ENCODE measurements at places on chromosomes 12 and 14.
A peak's percentile ranks its signal among the peaks of the same experiment; 100 is the strongest.

- DNase-seq: no peak
These were observed 23.8 kb upstream of the COX6A1 start for GRCh38 chr12:120413901-120414695.

DNA sequence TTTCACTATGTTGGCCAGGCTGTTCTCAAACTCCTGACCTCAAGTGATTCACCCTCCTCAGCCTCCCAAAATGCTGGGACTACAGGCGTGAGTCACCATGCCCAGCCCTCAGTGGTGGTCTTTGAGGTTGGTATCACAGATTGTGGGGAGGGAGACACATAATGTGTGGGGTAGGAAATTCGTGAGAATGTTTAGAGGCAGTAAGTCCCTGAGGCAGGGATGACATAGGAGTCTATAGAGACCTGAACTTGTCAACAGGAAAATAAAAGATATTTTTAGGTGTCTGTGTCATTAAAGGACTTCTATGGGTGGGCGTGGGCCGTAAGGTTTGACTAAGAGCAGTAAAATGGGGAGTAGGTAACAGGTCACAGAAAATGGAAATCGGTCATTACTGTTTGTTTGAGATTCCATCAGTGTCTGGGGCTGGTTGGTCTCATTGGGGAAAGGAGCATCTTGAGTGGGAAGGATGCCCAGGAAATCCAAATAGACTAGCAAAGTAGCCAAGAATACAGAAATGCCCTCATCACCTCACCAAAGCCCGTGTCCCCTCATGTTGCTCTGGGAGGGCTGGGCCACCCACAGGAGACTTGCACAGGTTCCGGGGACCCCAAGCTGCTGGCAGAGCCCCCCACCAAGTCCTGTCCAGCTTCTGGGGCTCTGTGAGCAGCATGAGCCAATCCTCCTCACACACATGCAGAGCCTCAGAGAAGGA lies 63.6 kb upstream of the BCL2L14 start:
- peak; percentile 61 for DNase-seq

DNA sequence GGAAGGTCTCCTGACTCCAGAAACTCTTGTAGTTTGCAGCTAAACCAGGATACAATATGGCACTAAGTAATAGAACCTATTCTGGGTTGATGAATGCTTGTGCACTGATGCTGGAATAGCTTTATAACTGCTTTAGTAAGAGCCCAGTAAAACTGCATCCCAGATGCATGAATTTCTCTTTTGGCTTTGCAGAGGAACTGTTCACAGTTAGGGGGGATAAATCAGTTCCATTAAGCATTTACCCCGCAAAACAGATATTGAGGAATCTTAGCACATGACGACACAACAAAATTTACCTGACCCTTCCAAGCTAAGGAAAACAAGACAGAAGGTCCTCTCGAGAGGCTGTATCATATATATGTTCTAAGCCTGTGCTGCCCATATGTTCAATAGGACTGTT lies 457.4 kb downstream of the FOXG1 start:
- no peak for DNase-seq

DNA sequence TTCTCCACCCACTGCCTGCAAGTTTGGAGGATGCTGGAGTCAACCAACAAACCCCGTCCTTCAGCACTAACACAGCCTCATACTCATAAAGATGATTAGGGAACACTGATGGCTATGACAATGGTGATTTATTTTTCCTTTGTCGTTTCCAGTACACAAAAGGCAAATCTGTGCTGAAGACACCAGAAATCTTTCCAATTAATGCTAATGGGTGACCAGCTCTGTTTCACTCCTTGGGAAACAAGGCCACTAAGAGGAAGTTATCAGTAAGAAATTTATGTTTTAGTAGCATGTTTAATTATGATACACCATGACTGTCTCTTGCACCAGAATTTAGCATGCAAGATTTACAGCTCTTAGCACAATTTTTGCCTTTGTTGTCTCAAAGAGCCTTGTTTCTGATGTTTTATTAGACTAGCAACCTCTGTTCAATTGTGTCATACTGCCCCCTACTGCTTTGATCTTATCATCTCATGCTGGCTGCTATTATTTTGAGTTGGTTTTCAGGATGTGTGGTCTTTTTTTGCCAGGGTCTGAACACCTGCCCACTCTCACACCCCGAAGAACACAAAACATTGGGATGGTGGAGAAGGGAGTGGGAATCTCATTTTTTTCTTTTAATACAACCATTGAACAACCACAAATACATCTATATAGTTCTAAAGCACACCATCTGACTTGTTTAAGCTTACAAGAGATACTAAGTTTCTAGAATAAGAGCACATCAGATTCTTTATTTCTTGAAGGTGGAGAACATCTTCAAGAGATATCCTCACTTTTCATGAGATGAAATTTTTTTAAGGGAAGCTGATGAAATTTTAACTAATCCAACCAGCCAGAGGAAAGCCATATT lies 160.9 kb downstream of the SPTSSA start:
- no peak for DNase-seq

DNA sequence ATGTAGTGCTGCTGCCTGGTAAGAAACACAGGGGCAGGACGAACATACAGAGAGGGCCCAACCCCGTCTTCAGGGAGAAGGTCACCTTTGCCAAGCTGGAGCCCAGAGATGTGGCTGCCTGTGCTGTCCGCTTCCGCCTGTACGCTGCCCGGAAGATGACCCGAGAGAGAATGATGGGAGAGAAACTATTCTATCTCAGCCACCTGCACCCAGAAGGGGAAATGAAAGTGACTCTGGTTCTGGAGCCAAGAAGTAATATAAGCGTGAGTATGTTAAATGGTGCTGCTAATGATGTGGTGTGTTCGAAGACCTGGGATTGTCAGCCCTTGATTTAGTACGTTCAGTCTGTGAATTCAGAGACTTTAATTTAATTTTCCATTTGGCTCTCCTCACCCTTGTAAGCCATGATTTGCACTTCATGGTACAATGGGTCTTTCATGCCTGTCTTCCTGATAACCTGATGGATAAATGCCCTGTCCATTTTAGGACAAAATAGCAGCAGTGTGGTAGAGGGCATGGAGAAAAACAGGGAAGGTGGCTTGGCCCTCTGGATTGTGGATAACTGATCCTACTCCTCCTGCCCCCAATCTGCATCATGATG lies 318.9 kb downstream of the SNAPC1 start:
- DNase-seq: no peak

GRCh38 chr14:102387086-102387485 lies 24.3 kb downstream of the TECPR2 start:
- DNase-seq: no peak

GRCh38 chr12:19387161-19387560 lies 52.1 kb upstream of the AEBP2 start:
- DNase-seq: no peak

DNA sequence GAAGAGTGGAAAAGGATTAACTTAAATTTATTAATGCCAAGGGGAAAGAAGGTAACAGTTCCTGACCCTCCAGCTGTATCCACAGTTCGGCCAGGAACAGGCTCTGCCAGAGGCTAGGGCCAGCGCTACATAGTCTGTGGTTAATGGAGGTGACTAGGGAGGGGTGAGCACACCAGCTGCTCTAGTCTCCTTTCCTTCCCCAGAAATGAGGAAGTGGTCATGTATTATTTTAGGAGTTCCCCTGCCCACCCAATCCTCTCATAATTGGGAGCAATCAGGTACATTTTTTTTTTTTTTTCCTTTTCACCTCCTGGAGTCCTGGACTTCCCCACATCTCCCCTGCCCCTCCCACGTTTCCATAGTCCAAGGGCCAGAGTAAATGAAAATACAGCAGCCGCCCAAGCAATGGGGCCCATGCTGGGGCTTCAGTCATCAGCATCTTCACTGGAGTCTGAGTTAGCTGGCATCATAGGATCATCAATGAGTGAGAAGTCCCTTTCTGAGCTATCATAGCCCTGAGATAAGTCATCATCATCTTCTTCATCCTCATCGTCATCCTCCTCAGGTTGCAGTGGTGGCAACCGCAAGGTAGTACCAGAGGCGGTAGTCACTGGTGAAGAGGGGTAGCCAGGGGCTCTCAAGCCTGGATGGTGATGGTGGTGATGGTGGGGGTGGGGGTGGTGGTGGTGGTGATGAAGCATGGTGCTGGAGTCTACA lies 1.5 kb upstream of the SUPT16H start:
- no peak for DNase-seq

- DNase-seq: no peak
These were observed 525.3 kb downstream of the MED13L start for GRCh38 chr12:115752156-115752555.

DNA sequence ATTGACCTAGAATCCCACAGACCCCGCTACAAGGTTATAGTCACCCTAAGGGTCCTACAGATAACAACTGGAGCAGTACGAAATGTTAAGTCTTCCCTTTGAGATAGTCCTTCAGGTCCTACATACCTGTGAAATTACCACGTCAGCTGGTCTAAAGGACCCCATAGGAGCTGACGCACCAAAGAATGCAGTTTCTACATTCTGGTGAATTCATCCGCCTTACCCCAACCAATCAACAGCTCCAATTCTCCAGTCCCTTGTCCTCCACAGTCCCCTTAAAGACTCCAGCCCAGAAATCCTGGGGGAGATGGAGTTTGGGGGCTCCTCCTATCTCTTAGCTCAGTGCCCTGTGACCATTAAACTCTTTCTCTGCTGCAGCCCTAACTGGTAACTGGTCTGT lies 36.2 kb upstream of the PRMT8 start:
- no peak for DNase-seq

DNA sequence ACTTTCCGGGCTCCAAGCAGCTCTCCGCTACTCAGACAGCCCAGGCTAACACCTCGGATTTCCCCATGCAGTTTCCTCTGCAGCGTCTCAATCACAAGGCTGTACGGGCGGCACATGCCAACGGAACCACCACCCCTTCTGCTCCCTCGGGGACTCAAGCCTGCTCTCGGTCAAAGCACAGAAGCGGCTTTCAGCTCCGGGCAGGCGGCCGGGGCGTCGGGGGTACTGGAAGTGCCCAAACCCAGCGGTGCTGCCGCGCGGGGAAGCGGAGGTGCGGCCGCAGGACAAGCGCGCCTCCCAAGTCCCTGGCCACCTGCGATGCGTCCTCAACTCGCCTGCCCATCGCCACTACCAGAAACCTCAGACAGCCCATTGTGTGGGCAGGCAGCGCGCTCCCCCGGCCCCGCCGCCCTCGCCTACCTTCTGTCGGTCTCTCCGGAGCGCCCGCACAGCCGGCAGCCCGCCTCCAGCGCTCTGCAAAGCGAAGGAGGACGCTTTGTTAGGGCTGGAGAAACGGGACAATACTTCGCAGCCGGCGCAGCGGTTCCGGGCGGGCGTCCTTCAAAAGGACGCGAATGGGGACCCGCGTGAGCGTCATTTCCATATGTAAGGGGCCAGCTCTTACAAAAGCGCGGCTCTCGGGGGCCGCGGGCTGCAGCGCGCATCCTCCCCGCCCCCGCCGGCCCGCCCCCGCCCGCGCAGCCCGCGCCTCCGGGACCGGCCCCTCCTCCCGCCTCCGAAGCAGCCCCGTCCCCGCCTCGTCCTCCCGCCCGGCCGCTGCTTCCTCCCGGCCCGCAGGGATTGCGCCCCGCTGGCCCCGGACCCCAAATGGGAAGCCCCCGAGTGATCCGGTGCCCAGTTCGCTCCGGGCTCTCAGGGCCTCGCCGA lies 674 bp downstream of the NIN start:
- DNase-seq: peak; percentile 51

DNA sequence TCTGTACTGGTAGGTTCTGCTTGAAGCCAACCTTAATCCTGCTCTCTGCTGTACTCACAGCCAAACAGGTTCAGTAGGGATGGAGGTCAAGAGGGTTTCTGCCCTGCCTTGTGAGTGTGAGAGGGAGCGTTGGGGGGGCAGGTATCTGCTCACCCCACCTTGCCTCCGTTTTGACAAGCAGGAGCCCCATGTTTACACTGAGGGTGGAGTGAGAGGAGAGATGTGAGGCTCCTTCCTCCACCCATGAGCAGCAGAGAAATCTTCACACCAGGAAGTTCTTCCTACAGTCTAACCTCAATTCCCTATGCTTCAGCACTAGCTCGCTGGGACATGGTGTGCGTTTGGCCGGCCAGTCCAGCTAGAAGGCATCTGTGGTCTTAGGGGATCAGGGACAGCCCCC lies 4.2 kb downstream of the KRT80 start:
- DNase-seq: no peak

GRCh38 chr12:82609234-82609914 lies 77.3 kb upstream of the TMTC2 start:
- DNase-seq: no peak

GRCh38 chr12:75970310-75970709 lies 61.3 kb downstream of the PHLDA1 start:
- no peak for DNase-seq

- no peak for DNase-seq
These were observed 2.2 kb downstream of the DNM1L start for GRCh38 chr12:32681272-32681671.

DNA sequence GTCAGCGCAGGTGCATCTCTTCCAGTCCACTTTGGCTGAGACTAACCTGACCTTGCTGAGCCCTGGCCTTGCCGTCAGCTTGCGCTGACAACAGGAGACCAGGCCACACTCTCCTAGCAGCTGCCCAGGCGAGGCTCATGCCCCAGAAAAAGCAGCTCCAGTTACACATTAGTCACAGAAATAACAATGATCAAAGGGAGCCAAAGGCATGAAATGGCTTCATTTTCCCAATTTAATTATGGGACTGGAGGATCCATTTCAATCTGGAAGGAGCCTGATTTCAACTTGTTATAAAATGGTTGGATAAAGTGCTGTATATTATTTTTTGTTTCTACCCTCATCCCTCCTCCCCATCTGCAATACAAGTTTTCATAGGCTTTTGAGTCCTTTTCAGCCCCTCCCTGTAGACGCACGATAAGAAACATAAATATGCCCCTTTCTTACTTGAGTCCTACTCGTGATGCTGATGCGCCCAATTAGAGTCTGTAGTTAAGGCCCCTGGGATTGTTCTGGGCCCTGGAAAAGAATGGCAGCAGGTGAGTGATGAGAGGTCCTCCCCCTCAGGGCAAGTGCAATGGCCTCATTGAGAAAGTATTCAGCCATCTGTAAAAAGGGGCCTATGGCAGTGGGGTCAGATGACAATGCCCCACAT lies 376.0 kb downstream of the C12orf75 start:
- DNase-seq: no peak

- DNase-seq: no peak
These were observed 36.4 kb downstream of the DIP2B start for GRCh38 chr12:50541139-50541538.

DNA sequence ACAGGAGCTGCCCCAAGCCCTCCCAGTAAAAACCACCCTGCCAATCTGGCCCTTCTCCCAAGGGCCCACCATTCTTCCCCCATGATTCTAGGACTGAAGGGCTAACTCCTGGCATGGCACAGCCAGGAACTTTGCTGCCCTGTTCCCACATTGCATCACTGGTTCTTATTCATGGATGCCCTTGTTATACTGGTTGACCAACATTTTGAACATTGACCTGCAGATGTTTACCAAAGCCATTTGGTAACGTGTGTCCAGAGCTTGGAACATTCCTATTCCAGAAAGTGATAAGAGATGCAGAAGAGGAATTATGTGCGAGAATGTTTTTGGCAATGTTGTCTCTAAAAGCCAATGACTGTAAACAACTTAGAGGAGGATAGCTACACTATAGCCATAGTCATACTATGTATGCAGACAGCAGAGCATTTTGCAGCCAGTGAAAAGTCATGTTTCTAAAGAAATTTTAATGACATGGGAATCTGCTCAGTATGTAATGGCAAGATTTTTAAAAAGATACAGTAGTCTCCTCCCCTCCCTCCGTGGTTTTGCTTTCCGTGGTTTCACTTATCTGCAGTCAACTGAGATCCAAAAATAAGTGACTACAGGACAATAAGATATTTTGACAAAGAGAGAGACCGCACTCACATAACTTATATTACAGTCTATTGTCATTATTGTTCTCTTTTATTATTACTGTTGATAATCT lies 108.8 kb downstream of the DAAM1 start:
- DNase-seq: no peak

- DNase-seq: no peak
These were observed 51.9 kb downstream of the SYNE2 start for GRCh38 chr14:63904724-63905123.

GRCh38 chr12:3295646-3296408 lies 195.2 kb upstream of the PRMT8 start:
- DNase-seq: no peak

Data from activated gamma-delta T cell treated with anti-CD3 and anti-CD28 coated beads, Interleukin-2, amount 50 U/mL, for 16 hours (primary cell).